NCI-H1105 (cell line): ENCODE measurements at places on chromosomes 1 and 21.

DNA sequence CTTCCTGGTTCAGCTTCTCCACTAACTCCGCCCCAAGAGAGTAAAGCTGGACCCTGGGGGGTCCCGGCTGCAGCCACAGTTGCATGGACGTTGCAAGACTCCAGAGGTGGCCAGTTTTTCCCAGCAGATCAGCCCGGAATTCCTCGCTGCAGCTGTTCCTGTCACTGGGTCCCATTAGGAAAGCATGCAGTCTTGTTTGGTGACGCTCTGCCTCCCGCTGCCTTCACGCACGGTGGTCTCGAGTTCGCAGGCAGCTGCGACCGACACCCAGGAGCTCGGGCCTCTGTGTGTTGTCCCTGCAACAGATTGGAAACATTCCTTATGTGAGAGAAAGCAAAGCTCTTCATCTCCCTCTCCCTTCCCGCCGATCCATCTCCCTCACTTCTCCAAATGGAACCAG lies 162.8 kb downstream of the PRDM16 start:
- no peak for DNase-seq

DNA sequence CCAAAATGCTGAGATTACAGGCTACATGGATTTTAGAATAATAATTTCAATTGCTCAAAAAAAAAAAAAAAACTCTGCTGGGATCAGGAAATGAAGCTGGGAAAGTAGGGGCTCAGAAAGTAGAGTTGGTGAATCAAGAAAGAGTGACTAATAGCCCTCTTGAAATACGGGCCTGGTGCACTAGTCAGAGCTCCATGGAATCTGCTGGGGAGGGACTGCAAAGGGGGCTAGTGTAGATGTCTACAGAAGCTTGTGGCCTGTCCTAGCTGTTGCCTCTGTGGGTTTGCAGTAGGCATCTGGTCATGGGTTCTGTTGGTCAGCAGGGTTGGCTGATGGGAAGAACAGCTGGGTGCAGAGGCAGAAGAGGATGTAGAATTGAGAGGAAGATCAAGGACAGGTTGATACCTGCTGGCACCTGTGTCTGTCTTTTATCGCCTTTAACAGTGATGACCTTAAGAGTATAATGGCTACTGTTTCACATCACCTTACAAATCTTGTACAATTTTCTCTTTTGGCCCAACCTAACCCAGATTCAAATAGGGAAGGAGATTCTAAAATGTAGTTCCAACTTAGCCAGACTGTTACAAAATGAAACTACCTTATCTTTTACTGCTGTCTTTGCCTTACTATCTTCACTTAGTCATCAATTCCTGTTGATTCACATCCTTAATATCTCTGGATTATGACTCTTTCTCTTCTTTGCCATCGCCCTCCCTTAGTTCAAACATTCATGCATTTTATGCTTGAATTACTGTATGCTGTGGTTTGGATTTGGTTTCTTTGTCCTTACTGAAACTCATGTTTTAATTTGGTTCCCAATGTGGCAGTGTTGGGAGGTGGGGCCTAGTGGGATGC lies 126.2 kb downstream of the GIPC2 start:
- DNase-seq: no peak

DNA sequence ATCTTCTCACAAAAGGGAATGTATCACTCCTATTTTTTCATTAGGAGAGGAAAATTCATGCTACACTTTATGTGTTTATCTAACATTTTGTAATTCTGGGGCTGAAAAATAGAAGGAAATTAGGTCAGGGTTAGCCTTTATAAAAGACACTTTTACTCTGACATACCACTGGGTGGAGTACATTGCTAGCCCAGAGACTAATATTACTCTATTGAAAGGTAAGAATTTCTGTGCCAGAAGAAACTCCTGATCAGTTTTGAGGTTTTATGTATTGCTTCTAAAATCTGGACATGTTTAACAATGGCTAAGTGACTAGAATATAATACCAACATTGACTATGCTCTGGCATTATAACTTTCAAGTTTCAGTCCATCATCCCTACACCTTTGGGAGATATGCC lies 724.6 kb downstream of the USP25 start:
- DNase-seq: no peak

- no peak for DNase-seq
Observed at GRCh38 chr1:15767941-15768340, 9.3 kb downstream of the FBLIM1 start.

- no peak for DNase-seq
Observed at GRCh38 chr21:45255381-45256020, 32.2 kb downstream of the POFUT2 start.

GRCh38 chr1:230171356-230172015 lies 104.4 kb downstream of the GALNT2 start:
- DNase-seq: no peak

- no peak for DNase-seq
Observed at GRCh38 chr1:76269155-76269554, 194.6 kb downstream of the ST6GALNAC3 start.

DNA sequence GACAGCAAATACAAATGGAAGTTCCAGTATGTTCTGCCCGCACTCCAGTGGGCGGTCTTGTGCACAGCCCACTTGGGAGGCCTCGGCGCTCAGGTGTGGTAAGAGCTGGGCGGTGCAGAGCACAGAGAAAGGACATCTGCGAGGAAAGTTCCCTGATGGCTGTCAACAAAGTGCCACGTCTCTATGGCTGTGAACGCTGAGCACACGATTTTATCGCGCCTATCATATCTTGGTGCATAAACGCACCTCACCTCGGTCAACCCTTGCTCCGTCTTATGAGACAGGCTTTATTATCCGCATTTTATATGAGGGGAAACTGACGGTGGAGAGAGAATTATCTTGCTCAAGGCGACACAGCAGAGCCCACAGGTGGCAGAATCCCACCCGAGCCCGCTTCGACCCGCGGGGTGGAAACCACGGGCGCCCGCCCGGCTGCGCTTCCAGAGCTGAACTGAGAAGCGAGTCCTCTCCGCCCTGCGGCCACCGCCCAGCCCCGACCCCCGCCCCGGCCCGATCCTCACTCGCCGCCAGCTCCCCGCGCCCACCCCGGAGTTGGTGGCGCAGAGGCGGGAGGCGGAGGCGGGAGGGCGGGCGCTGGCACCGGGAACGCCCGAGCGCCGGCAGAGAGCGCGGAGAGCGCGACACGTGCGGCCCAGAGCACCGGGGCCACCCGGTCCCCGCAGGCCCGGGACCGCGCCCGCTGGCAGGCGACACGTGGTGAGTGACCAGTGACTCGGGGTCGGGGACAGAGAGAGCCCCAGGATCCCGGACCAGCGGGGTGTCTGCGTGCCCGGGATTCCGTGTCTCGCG lies at the start of gene IL12RB2:
IL12RB2 (plus strand) TSS at position 623 of the 810 bp plus-strand sequence. CDS start 12,496 bp downstream, outside the sequence.
- DNase-seq: peak; percentile 3

DNA sequence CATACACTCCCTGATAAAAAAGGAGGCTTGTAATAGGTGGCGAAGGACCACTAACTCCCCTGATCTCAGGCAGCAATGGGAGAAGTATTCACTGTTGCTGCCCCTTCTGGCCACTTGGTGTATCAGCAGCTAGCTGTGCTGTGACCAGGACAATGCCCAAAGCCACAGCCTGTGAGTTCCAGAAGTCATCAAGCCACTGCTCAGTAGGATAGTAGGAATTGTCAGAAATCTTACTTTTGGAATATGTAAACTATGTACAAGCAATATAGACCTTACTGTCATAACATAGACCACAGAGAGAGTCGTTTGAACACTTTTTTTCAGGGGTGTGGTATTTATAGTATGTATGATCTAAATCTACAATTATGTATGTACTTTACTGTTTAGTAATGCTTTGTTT lies 248.3 kb upstream of the CAMK1G start:
- peak; percentile 13 for DNase-seq

GRCh38 chr21:19010251-19010650 lies 606.7 kb upstream of the TMPRSS15 start:
- no peak for DNase-seq

DNA sequence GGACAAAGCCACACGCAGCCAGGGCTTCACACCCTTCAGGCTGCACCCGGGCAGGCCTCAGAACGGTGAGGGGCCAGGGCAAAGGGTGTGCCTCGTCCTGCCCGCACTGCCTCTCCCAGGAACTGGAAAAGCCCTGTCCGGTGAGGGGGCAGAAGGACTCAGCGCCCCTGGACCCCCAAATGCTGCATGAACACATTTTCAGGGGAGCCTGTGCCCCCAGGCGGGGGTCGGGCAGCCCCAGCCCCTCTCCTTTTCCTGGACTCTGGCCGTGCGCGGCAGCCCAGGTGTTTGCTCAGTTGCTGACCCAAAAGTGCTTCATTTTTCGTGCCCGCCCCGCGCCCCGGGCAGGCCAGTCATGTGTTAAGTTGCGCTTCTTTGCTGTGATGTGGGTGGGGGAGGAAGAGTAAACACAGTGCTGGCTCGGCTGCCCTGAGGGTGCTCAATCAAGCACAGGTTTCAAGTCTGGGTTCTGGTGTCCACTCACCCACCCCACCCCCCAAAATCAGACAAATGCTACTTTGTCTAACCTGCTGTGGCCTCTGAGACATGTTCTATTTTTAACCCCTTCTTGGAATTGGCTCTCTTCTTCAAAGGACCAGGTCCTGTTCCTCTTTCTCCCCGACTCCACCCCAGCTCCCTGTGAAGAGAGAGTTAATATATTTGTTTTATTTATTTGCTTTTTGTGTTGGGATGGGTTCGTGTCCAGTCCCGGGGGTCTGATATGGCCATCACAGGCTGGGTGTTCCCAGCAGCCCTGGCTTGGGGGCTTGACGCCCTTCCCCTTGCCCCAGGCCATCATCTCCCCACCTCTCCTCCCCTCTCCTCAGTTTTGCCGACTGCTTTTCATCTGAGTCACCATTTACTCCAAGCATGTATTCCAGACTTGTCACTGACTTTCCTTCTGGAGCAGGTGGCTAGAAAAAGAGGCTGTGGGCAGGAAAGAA lies 8.1 kb downstream of the PSRC1 start:
- no peak for DNase-seq

GRCh38 chr1:66073388-66073787 lies 280.7 kb downstream of the PDE4B start:
- DNase-seq: no peak

- no peak for DNase-seq
Observed at GRCh38 chr1:152086760-152087159, 2.1 kb downstream of the TCHHL1 start.

GRCh38 chr1:15684042-15684461 lies at the start of gene PLEKHM2:
PLEKHM2 (plus strand) TSS chr1:15684320; CDS start chr1:15684559, 239 bp downstream.
- DNase-seq: peak; percentile 31
